K562 (cell line): ENCODE measurements at places on chromosomes 16 and 17. TPM values are rescaled to one million over a fixed set of nuclear protein-coding genes. Genes with fewer than 3 reads are reported as not detected.

DNA sequence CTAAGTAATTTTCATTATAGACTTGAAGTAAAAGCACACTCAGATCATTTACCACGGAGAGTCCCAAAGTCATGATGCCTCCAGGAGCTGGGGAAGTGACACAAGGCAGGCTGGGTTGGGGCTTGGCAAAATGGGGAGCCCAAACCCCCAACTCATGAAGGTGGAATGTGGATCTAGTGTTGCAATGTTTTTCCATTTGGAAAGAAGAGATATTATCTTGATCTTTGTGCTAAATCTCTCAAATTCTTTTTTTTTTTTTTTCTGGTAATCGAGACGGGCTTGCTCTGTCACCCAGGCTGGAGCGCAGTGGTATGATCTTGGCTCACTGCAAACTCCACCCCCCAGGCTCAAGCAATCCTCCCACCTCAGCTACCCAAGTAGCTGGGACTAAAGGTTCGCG is 7.5 kb upstream of the KCNG4 start:
- DNase-seq, result no peak

Gene PCYT2
- 125 and 134 TPM in 2 replicates for total RNA-seq

DNA sequence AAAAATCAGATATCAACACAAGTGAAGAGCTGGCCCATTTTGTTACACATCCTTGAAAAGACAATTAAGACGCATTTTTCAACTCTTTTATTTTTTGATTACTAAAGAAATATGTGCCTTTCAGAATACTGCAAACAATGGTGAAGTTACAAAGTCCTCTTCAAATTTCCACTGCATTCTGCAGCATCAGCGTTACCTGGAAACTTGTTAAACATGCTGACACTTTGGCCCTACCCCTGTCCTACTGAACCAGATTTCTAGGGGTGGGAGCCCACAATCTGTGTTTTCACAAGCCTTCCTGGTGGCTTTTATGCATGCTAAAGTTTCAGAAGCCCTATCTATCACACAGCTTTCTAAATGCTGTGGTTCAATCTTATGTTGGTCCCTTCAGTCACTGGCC is 4.5 kb upstream of the CCL14 start:
- DNase-seq, result no peak

- no peak for DNase-seq
These were observed 627.2 kb downstream of the TOX3 start for GRCh38 chr16:51919736-51920135.

- no peak for DNase-seq
These were observed 63.0 kb downstream of the SMG6 start for GRCh38 chr17:2240541-2240940.

DNA sequence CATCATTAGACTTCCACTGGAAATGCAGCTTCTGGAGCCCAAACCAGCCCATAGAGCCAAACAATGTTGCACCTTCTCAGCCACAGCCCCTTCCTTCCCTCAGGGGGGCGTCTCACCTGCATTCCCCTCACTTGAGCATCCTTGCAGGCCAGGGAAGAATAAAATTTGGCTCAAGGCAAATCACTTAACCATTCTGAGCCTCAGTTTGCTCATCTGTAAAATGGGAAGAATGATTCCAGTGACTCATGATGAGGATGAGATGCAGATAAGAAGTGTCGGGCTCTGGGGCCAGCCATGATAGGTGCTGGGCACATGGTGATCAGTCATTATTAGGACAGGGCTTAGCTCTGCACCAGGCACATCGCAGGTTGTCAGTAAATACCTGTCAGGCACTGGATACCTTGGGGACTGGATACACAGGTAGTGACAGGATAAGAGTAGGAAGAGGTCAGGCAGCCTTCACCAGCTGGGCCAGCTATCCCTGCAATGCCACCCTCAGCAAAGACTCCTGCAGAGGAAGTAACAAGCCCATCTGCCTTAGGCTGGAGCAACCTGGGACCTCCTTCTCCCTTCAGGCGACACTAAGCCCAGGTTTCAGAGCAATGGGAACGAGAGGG is 208.0 kb upstream of the TNRC6C start:
- no peak for DNase-seq

DNA sequence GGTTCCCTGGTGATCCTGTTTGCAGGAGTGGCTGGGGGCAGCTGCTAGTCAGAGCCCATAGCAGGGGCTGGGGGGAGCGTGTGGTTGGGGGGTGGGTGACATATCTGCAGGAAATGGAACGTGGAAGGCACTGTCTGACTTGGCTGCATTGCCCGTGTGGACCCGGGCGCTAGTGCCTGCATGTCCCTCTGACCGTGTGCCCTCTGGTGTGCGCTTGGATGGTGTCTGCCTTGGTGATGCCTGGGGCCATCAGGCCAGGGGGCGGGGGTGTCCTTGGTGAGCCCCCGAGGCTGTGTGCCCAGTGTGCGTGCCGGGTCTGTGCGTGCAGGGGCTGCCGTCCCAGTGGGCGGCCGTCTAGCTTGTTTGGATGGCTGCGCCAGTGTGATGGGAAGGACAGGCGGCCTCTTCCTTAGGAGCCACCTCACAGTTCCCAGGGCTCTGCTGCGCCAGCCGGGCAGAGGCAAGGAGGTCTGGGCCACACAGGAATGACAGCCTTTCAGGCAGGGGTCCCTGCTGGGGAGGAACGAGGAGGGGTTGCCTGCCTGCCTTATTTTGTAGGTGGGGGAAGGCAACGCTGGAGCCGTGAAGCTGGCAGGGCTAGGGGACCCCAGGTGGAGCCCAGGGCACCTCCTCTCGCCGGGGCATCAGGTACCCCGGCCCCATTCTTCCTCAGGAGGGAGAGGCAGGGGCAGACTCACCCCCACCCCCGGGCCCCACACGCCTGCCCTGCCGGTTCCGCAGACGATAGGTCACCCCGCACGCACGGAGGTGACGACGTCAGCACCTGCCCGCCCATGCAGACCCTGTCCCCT is 693 bp downstream of the NDRG4 start:
- no peak for DNase-seq

DNA sequence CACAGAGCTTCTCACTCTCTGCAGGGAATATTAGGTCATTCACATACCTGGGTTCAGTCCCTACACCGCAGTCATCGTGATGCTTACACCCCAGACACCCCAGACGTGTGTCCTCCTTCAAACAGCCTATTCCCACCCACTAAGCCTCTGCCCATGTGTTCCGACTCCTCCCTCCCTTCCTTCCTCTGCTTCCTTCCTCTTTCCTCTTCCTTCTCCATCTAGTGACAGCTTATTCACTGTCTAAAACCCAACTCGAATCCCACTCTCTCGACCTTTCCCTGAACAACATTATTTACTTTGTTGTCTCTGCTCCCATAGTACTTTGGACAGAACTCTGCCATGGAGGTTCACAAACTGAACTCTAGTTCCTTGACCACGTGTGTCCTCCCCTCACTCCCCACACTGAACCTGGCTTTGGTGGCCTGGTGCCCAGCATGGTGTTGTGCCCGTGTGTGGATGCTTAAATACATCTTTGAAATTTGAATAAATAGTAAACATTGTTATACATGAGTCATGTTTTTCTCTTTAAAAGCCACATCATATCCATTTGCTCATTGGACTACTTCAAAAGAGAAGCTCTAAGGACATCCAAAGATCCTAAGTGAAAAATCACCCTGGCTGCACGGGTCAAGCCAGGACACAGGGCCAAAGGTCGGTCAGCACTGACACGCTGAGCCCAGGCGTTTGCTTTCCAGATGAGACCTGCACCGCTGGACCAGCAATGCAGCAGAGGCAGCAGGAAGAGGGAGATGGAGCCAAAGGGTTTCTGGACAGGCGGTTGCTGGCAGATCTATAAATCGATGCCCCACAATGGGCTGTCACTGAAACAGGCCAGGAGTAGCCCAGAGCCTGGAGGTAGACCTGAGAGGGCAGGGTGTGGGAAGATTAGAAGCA is 14.1 kb upstream of the G6PC1 start:
- DNase-seq, result no peak

DNA sequence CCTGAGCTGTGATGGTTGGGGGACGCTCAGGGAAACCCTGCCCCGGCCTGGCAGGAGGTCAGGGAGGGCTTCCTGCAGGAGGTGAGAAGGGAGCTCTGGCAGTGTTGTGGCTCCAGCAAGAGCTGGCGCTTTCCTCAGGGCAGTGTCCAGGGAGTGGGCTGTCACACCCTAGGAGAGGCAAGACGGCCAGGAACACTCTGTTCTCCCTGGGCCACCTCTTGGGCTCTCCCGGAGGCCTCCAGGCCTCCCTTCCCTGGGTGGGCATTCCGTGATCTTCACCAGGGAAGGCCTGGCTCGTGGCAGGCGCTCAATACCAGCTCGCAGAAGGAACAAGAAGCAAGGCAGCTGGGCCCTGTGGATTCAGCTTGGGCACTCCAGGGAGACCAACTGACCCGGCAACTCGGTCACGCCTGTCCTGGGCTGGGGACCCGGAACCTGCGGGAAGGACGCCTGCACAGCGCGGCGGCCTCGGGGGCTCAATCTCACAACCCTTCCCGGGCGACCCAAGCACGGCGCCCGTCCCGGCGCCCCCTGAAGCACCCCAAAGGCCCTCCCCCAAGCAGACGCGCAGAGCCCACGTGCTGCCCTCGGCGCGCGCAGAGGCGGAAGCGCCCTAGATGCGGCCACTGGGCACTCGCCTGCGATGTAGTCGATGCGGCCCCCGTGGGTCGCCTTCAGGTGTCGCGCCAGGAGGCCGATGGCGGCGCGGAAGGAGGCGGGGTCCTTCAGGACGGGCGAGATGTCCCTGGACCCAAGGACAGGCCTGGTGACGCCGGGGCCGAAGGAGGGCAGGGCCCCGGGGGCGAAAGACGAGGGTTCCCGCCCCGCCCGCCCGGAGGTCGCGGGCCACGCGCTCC is 588 bp downstream of the APRT start:
- DNase-seq, result peak; percentile 68

GRCh38 chr17:50392621-50393020 is 4.7 kb downstream of the LRRC59 start:
- DNase-seq, result no peak

DNA sequence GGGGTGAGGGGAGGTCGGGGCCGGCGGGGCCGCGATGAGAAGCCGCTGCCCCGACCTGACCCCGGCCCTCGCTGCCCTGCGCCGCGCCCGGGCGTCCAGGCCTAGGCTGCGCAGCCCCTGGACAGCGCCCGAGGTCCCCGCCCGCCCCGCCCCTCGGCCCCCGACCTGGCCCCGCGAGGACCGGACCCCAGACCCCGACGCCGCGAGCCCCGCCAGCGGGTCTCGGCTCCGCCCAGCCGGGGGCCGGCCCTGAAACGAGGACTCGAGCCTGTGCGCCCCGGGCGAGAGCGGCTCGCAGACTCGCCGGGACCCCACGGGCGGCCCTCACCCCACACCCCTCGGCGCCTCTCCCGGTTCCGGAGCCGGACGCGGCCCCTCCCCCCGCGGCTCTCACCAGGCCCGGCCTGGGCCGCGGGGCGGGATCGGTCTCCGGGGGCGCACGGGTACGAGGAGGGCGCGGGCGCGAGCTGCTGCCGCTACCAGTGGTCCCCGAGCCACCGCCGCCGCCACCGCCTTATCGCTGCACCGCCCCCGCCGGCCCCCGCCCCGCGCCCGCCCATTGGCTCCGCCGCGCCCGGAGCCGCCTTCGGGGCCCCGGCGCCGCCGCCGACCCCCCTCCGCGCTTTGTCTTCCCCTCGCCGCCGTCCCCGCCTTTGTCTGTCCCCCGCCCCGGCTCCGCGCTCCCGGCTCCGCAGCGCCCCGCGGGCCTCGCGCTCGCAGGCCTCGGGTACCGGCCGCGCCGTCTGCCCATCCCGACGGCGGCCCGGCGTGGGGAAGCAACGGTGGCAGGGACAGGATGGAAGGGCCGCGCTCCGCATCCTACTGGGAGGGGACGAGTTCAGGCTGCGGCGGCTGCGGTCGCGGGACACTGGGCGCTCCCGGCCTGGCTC is at the start of gene LIMD2:
TSS of gene LIMD2 (minus strand) at position 488 of the 890 bp plus-strand sequence. CDS start 827 bp downstream, outside the sequence.
- peak; percentile 82 for DNase-seq

DNA sequence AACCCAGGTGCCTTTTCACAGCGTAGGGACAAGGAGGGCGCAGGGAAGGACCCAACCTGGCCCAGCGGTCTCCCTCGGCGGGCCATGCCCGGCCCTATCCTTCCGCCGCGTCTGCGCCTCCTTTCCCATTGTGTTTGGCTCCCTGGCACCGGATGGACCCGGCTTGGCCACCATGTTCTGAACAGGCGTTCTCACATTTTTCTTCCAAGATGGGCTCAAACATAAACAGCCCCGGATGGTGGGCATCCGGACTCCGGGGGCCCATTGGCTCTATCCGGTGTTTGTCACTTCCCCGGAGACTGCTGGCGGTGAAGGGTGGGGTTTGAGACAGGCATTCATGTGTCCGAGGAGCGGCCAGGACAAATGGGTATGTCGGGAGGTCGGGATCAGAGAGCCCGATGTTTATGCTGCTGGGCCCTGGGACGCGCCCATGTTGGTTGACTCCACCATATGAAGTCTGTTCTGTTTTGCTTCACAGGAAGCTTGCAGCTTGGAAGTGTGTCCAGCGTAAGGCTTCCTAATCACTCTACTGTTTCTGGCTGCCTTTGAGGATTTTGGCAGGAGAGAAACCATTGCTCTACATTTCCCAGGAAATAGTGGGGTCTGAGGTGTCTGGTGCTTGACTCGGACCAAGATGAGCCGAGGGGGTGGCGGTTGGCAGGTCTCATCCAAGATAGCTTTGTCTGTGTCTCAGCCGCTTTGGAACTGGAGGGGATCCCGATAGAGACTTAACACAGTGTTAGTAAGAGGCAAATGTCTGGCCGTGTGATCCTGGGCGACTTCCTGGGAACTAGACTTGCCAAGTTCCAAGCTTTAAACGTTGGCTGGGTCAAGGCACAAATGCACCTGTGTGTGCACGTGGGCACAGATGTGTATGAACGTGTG is 188.3 kb downstream of the IRF8 start:
- DNase-seq, result no peak

Gene TP53TG3F
- total RNA-seq, result 0.84 and 1.2 TPM in 2 replicates

Gene QPRT
- 80.7 and 86.5 TPM in 2 replicates for total RNA-seq

Gene C17orf100
- 0.60 and 0.82 TPM in 2 replicates for total RNA-seq

Gene DBNDD1
- 12.9 and 13.0 TPM in 2 replicates for total RNA-seq

Gene RUNDC3A
- total RNA-seq, result not detected in 2 replicates

Gene SPECC1
- 18.4 and 22.6 TPM in 2 replicates for total RNA-seq

- no peak for DNase-seq
These were observed 128.7 kb downstream of the CHD9 start for GRCh38 chr16:53183442-53183841.

Gene KRTAP4-3
- total RNA-seq, result not detected in 2 replicates

DNA sequence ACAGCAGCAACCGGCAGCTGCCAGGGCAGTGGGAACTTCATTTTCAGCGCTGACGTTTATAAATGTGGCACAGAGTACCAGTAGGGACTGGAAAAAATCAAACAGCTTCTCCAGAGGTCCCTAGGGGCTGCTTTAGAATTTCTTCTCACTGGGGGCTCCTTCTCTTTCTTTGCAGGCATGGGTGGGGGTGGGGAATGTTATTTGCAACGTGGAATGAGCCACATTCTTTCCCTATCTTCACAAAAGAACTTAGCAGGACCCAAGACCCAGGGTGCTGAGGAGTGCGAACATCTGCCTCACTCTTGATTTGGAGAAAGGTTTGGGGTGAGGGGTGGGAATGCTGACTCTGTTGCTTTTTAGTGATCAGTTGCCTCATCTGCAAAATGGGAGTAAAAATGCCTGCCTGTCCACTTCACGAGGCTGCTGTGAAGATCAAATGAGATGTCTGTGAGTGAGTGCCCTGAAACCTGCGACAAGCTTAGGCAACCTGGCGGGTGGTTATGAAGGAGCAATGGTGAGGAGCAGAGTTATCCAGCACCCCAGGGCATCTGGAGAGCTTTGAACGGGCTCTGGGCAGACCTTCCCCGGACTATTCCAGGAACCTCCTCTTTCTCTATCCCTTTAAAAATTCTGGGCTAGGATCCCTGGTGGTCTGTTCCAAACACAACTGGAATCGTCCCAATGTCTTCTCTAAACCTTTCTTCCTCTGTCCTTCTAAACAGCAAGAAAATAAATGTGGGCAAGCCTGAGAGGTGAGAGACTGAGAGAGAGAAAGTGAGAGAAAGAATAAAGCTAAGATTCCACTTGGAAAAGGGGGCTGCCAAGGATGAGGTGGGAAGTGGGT is 10.7 kb upstream of the PIPOX start:
- DNase-seq, result no peak

Gene ATP2C2
- total RNA-seq, result 0.11 and 0.75 TPM in 2 replicates

GRCh38 chr17:31738067-31738466 is 121.0 kb downstream of the COPRS start:
- no peak for DNase-seq
